ENCODE measurements at places on chromosomes 11 and 22.

DNA sequence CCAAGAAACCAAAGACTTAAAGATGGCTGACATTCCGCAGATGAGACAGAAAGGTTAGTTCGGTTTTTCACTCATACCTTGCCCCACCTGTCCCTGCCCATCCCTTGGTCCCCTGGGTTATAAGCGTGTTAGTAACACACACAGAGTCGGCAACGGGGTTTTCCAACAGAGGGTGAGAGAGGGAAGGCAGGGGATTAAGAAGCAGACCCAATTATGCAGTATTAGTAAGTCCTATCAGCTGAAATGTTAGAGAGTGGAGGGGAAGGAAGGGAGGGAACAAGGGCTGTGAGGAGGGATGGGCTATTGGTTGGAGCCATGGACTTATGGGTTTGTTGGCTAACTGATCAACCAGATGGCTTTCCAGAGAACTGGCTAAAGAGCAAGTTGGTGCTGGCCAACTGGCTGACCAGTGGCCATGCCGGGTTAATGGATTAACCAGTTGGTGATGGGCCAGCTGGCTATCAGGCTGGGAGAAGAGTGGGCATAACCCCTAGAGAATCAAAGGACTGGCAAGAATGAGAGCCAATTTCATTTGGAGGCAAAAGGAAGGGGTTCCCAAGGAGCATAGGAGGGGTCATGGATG is 45.5 kb downstream of the NRXN2 start:
- no peak for DNase-seq

- DNase-seq, result no peak
Measured at GRCh38 chr11:44454666-44455065, 110.8 kb upstream of the CD82 start.

GRCh38 chr22:30397656-30398635 is 1.1 kb downstream of the SEC14L2 start:
- no peak for DNase-seq

- DNase-seq, result no peak
Measured at GRCh38 chr11:111272420-111272819, 25.9 kb upstream of the POU2AF3 start.

Data from NCI-H226 (cell line).